ENCODE measurements at places on chromosomes 7 and 10.

- DNase-seq: no peak
Measured at GRCh38 chr7:108802650-108803049, 233.0 kb downstream of the DNAJB9 start.

DNA sequence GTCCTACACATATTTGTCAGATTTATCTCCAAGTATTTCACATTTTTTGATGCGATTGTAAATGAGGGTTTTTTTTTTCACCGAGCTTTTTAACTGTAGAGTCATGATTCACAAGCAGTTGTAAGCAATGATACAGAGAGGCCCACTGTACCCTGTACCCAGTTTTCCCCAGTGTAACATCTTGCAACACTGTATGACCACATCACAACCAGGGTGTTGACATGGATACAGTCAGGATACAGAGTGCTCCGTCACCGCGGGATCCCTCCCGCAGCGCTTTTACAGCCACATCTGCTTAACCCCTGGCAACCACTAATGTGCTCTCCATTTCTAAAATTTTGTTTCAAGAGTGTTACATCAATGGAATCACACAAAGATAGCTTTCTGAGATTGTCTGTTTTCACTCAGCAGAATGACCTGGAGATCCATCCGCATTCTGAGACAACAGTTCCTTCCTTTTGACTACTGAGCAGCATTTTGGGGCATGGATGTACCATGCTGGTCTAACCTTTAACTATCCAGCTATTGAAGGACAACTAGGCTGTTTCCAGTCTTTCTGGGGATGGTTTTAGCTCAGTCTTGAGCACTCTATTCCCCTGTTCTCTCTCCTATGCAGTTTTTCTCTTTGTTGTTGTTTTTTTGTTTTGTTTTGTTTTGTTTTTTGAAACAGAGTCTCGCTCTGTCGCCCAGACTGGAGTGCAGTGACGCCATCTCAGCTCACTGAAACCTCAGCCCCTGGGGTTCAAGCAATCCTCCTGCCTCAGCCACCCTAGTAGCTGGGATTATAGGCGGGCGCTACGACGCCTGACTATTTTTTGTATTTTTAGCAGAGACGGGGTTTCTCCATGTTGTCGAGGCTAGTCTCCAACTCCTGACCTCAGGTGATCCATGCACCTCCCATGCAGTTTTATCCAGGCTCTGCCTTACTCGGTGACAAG, 25.9 kb downstream of the GPRIN2 start:
- peak; percentile 92 for DNase-seq

GRCh38 chr7:157384301-157384700, 47.5 kb downstream of the DNAJB6 start:
- no peak for DNase-seq

DNA sequence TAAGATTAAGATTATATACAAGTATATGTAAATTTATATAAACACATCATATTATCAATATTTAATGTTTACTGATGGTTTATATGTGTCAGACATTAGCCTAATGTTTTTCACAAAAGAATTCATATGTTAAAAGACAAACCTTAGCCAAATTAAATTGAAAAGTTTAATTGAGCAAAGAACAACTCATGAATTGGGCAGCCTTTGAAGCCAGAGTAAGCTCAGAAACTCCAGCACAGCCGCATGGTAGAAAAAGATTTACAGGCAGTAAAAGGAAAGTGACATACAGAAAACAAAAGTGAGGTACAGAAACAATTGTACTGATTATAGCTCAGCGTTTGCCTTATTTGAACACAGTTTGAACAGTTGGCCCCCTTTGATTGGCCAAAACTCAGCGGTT, 124.1 kb downstream of the TSPAN12 start:
- no peak for DNase-seq

- no peak for DNase-seq
Measured at GRCh38 chr7:17336168-17336567, 37.7 kb downstream of the AHR start.

GRCh38 chr10:44805466-44806210, 105.5 kb upstream of the TMEM72 start:
- DNase-seq: no peak

All from NB4 (cell line).